NCI-H82 (cell line): ENCODE measurements at places on chromosomes 12 and 14.
A peak's percentile ranks its signal among the peaks of the same experiment; 100 is the strongest.

- DNase-seq, result no peak
Observed at GRCh38 chr14:34018125-34018524, 67.3 kb upstream of the EGLN3 start.

DNA sequence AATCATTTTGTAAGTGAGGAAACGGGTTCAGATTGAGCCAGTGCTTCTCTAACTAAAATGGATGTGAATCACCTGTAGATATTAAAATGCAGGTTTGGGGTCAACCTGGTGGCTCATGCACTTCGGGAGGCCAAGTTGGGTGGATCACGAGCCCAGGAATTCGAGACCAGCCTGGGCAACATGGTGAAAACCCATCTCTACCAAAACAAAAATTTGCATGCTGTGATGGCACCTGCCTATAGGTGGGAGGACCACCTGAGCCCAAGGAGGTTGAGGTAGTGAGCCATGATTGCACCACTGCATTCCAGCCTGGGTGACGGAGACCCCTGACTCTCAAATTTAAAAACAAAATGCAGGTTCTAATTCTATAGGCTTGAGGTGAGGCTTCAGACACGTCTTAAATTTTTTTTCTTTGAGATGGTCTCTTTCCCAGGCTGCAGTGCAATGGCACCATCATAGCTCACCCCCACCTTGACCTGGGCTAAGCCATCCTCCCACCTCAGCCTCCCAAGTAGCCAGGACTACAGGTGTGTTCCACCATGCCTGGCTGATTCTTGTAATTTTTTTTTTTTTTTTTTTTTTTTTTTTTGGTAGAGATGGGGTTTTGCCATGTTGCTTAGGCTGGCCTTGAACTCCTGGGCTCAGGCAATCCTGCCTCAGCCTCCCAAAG lies 9.0 kb downstream of the TUBA1C start:
- DNase-seq, result no peak

DNA sequence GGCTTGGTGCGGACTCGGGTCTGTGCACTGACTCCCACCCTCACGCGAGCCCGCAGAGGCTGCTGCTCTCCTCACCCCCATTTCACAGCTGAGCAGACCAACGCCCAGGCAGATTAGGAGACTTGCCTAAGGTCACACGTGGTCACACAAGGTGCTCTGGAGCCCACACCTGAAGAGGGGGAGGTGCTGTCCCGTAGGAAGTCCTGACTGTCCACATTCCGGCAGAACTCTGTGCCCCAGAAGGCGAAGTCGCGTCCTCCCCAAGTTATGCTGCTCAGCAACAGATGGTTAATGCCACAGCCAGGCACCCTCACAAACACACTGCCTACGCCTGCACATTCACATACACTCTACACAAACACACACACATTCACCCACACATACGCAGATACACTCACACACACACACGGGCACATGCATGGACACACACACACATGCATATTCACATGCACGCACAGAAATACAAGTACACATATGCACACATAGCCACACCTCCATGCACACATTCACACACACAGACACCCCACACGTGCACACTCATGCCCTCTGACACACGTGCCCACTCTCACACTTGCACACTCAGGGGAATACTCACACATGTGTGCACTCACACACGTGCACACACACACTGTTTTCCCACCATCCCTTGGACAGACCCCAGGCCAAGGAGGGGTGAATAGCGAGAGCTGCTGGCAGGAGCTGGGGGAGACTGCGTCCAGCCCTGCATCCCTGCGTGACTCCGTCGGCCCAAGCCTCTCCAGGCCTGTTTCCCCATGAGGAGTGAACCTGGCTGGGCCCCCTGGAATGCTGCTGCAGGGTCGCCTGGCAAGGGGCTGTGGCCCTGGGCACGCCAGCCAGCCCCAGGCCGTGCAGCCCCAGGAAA lies 4.1 kb downstream of the C14orf180 start:
- no peak for DNase-seq

DNA sequence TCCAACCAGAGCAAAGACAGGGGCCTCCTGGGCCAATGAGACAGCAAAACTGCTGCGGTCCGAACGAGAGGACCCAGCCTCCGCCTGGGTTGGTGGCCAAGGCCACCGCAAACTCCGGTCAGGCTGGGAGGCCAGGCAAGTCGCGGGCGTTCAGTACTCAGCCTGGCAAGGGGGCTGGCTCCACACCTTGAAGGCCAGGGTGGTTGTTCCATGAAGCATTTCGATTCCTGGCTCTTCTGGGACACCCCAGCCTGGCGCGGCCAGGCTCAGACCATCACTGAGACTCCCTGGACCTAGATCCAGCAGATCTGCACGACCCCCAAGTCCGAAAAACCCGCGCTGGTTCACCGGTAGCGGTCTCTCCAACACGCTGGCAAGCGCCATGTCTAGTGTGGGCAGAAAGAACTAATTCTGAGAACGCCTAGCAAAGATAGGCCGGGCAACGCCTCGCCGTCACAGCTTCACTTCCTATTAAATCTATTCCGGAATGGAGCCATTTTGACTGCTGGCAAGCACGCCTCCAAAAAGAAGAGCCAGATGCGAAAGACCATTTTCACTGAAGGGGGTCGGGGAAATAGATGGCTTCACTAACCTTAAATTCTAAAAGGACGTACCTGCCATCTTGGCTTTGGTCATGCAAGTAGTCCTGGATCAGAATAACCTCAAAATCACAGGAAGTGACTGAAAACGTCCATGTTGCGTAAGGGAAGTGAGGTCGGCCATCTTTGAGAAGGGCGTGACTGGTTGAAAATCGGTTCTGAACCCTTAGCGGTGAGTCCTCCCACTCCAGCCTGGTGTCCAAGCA lies at the start of gene PSMB5:
Gene PSMB5, minus strand, starts transcription at position 403 of the 805 bp plus-strand sequence. Its CDS starts 19 bp downstream, at position 384.
- no peak for DNase-seq

DNA sequence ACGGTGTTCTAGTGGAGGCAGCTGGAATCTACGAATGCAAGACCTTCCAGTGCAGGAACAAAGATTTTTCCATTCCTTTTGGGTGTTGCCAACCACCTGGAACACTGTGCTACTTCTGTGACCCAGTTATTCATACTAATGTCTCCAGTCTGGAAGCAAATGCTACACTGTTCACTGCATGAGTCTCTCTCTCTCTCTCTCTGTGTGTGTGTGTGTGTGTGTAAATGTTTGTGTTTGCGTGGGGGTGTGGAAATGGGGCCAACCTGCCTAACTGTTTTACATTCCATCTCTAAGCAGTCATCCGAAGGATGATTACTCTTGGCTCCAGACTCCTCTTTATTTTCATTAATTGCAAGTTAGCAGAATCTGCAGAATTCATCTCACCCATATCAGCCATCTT lies 29.9 kb upstream of the YBX3 start:
- no peak for DNase-seq

DNA sequence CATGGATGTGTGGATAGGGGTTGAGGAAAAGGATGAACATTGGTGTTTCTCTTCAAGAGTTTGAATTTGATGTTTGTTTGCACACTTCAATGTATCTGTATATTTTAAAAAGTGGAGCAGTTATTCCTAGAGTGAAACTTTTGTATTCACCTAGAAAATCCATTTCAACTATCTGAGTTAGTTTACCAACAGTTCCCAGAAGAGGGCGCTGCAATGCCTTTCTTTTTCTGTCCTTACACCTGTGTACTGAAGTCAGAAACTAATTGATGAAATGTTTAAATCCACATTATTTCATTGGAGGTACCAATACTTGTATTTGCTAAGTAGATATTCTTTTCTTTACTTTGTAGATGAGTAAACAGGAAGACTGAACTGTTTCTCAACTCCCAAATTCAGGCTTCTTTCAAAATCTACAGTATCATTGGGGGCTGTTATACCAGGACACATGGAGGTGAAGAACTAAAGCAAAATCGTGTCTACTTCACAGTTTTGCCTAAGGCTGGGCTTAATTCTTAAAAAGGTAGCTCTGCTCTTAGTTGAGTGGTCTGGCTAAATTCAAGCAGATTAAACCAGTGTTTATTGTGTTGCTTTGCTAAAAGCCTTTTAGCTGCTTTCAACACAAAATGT lies 26.6 kb upstream of the KLRB1 start:
- DNase-seq, result peak; percentile 61

DNA sequence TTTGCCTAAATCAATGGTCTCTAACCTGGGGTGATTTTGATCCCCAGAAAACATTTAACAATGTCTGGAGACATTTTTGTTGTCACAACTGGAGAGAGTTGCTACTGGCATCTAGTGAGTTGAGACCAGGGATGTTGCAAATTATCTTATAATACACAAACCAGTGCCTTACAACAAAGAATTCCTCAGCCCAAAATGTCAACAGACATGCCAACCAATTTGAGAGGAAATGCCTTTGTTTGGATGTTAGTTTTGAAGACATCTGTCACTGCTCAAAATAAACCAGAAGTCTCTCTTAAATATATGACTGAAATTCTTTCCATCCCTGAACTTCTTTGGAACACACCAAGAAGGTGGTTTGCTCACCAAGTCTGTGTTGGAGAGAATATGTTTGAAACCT lies 336.9 kb upstream of the ATP2B1 start:
- no peak for DNase-seq
